Suppressor macrophage treated with lipopolysaccharide for 1 hour (primary cell): ENCODE measurements at places on chromosomes 13 and 19.

DNA sequence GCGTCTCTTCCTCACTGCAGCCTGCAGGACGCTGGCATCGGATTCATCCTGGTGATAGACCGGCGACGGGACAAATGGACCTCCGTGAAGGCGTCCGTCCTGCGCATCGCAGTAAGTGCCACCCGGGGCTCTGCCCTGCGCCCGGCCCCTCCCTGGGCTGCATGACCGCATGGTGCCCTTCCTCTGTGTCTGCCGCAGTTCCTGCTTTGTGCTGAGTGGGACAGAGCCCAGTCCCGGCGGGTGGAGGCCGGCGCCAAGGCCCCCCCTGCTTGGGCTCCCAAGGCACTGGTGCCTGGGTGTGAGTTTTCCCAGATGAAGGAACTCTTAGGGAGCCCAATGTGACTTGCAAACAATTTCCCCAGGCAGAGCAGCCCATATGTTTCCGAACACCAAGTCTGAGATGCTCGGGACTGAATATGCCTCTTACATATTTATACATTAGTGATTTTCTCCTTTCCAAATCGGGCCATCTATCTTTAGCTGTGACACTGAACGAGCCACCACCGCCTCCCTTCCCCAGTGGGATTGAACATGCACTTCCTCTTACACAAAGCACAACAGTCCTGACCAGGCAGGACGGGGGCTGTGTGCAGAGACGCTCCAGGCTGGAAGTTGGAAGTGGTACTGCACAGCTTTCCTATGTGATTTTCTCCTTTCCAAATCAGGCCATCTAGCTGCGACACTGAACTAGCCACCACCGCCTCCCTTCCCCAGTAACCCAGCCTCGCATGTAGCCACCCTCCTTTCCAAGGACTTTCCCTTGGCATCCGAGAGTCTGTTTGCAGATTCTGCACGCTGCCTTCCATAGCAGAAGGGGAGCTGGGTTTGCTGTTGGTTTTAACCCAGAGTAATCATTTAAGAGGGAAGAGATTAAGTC lies 60.1 kb upstream of the F7 start:
- DNase-seq, result no peak

- no peak for DNase-seq
These were observed 19.8 kb downstream of the EPN1 start for GRCh38 chr19:55694656-55695491.

DNA sequence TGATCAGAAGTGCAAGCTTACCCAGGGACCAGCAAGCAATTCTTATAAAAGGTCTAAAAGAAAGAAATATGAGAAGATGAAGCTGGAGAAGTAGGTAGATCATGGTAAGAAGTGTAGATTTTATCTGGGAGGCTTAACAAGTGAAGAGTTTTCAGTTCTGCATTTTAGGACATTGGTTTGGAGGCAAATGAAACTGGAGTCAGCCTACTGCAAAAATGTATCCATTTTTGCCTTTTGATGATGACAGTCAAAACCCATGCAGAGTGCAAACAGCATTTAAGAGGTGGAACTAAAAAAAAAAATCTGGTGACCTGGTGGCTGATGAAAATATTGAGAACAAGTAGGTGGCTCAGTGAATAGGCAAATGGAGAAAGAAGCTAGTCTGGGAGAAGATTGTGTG lies 216.9 kb downstream of the DNAJC15 start:
- DNase-seq, result no peak

DNA sequence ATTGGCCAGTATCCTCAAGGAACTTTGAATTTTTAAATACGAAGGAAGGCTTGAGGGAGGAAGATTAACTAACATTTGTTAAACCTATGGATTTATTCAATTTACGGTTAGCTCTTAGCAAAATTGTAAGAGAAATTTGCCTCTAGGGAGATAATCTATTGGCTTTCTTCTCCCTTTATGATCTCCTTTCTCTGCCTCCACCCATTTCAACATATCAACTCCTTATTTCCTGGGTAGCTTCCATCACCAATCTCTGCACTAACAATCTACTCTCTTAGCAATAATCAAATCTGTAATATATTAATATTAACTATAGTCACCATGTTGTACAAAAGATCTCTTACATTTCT lies 233.9 kb upstream of the CSNK1A1L start:
- DNase-seq, result no peak

- DNase-seq, result peak; percentile 92
These were observed 121.9 kb upstream of the GJB6 start for GRCh38 chr13:20353973-20354372.

DNA sequence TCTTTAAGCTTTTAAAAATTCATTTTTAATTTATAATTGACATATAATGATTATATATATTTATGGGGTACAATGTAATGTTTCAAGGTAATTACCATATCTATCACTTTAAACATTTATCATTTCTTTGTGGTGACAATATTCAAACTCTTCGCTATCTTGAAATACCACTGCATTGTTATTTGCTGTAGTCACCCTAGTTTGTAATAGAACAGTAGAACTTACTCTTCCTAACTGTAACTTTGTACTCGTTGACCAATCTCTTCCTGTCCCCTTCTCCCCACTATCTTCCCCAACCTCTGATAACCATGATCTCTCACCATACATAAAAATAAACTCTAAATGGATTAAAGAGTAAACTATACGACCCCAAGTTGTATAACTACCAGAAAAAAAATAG lies 20.4 kb downstream of the COG6 start:
- no peak for DNase-seq

DNA sequence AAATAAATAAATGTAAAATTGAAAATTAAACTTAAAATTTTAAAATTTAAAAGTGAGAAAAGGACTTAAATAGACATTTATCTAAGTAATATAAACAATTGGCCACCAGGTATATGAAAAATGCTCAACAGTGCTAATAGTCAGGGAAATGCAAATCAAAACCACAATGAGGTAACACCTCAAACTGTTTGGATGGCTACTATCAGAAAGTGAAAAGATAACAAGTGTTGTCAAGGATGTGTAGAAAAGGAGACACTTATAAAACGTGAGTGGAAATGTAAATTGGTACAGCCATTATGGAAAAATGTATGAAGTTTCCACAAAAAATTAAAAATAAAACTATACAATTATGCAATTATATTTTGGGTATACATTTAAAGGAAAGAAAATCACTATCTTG lies 752.2 kb downstream of the EFNB2 start:
- DNase-seq, result no peak

- no peak for DNase-seq
These were observed 279.6 kb downstream of the SLC7A1 start for GRCh38 chr13:29315847-29316246.

- no peak for DNase-seq
These were observed 512.8 kb upstream of the MIR17HG start for GRCh38 chr13:90834700-90835099.
